ENCODE measurements at places on chromosomes 11 and 22.

GRCh38 chr11:60762851-60763691, 6.4 kb downstream of the MS4A15 start:
- DNase-seq = no peak

- DNase-seq = no peak
Observed at GRCh38 chr11:77081381-77081851, 14.6 kb downstream of the CAPN5 start.

DNA sequence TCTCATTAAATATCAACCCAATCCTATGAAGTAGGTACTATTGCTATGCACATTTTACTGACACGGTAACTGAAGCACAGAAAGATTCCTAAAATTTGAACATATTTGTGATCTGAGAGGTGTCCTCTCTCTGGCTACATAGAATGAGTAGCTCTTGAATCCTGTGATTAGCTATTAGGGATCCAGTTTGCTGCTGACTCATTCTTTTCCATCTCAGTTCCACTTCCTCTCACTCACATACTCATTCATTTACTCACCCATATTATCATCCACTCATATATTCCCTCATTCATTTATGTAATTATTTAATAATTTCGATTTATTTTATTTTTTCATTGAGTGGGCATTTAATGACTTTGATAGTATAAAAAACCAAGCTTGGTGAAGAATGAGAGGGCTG, 42.7 kb downstream of the OR5B17 start:
- DNase-seq = no peak

DNA sequence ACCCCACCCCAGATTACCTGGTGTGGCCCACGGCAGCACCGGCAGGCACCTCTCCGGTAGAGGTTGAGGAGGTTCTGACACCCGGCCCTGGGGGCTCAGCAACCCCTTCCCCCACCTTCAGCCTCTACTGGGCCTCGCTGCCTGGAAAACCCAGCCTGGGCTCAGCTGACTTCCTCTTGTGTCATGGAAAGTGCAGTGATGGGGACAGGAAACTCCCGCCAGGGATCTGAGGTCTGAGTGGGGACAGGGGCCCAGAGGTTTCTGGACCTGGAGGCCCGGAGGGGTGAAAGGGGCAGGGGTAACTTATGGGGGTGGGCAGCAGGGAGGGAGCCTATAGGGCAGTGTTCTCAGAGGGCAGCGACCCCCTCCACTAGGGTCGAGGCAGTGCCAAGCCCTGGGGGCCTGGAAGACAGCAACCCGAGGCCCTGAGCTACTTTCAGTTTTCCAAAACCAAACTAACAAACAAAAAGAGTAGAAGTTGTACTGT, 10.0 kb upstream of the CD5 start:
- DNase-seq = no peak

- no peak for DNase-seq
Observed at GRCh38 chr22:40022536-40023240, 27.9 kb downstream of the FAM83F start.

GRCh38 chr11:115930886-115931547, 426.8 kb upstream of the CADM1 start:
- DNase-seq = no peak

DNA sequence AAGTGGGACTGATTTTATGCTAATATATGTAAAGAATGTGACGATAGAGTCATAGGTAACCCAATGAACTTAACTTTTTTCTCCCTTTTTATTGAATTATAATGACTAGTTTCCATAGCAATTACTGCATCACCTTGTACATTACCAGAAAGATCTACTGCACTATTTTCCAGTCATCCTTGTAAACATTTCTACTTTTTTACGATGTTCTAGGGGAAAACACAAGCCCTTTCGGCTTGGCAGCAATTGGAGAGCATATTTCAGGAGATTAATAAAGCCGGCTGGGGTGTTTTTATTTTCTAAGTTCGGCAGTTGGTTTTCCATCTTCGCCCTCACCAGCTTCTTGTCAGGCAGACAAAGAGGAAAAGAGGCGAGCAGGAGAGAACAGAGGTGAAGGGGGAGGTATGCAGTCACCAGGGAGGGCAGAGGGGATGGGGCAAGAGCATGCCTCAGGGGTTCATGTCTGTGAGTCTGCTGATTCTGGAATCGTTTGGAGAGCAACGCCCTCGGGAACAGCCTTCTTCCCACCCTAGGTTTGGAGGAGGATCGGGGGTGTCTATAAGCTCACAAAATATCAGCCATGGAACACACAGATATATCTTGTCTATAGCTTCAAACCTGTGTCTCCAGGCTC, 476.4 kb downstream of the MIAT start:
- no peak for DNase-seq

DNA sequence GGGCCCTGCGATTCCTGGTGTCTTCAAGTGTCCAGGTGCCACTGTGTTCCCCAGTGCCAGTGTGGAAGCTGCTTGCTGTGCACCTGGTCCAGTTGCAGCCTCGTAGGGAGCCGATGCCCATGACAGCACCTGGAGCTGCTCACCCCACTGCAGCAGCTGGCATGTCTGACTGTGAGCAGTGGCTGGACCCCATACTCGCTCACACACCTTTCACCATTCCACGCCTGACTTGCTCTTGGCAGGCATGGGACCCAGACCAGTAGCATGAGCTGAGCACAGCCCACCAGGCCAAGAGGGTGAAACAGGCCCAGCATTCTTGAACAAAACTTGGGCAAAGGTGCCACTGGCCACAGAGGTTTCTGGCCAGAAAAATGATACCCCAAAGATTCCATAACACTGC, 124.5 kb upstream of the THY1 start:
- DNase-seq = no peak

GRCh38 chr11:112166562-112166961, 610 bp upstream of the TEX12 start:
- DNase-seq = no peak

DNA sequence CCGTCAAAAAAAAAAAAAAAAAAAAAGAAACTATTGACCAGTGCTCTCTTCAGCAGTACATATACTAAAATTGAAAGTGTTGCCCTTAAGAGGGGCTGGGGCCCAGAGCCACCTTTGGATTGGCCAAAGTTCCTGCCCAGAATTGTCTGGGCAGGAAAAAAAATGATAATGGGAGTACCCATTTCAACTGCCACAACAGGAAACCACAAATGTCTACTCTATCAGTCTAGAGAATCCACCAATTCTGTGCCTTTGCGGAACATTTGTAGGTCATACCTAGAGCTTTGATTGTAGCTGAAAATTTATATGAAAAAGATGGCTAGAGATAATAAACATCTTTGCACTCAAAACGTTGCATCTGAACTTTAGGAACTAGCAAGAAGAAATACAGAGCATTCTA, 69.4 kb downstream of the FAM76B start:
- no peak for DNase-seq

DNA sequence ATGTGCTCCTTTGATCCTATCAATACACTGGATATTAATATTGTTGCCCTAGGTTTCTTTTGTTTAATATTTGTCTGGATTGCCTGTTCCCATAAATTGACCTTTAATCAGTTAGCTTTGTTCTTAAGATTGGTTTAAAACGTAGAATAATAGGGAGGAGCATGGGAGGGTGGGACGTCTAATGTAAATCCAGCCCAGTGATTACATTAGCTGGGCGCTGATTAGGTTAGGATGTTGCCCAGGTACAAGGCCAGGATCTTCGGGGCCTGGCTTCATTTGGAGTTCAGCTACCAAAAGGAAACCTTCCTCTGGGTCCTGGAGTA, at the start of gene SRSF8:
SRSF8 (plus strand) TSS at position 204 of the 323 bp plus-strand sequence. CDS start 308 bp downstream, outside the sequence.
- DNase-seq = no peak

Measured in fibroblast of gingiva (primary cell).